ENCODE measurements at places on chromosomes 3 and 15. TPM values are rescaled to one million over a fixed set of nuclear protein-coding genes. Genes with fewer than 3 reads are reported as not detected.

LRRIQ4 gene
- total RNA-seq, result not detected

C3orf20 gene
- total RNA-seq, result not detected

SLC12A8 gene
- not detected for total RNA-seq

SLC27A2 gene
- 0.29 TPM for total RNA-seq

SEMA6D gene
- 23.2 TPM for total RNA-seq

HRG gene
- total RNA-seq, result not detected

GRCh38 chr3:126472277-126473006, 3.2 kb downstream of the ZXDC start:
- peak overlapping the region; percentile 26 for H3K27ac ChIP-seq
- peak overlapping the region; percentile 70 for H3K4me3 ChIP-seq
- peaks cover 48% of the 10 kb centered on the region for H3K36me3 ChIP-seq
- H3K4me1 ChIP-seq, result peaks cover 61% of the 10 kb centered on the region
- no peak for DNase-seq

GRCh38 chr15:65101411-65101890, 13.5 kb downstream of the UBAP1L start:
- peaks cover 8% of the 10 kb centered on the region for H3K36me3 ChIP-seq
- no peaks in the 10 kb centered on the region for H3K4me1 ChIP-seq
- no peaks in the 10 kb centered on the region for H3K27me3 ChIP-seq
- DNase-seq, result peak; percentile 77
- no peak overlapping the region for H3K4me3 ChIP-seq

DNA sequence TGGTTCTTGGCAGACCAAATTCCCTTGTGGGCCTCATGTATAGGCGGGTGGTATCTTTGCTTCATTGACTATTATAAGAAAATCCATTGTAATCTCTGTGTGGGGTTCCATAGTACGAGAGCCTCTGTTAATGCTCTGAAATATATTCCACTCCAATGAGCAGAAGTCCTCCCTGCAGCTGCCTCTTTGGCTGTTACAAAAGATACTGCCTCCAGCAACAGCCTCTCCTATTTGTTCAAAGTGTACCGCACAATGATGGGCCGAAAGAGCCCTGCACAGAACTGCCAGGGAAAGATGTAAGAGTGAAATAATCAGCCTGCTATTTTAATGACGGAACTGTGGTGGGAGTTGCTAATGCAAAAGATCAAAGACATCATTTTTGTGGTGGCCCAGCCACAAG, 48.9 kb downstream of the GRK7 start:
- no peak overlapping the region for H3K27ac ChIP-seq
- H3K4me3 ChIP-seq, result no peak overlapping the region
- DNase-seq, result no peak
- H3K36me3 ChIP-seq, result no peaks in the 10 kb centered on the region
- H3K27me3 ChIP-seq, result no peaks in the 10 kb centered on the region

GRCh38 chr3:156750191-156750873, 75.8 kb upstream of the LEKR1 start:
- H3K4me1 ChIP-seq, result no peaks in the 10 kb centered on the region
- no peaks in the 10 kb centered on the region for H3K27me3 ChIP-seq
- no peaks in the 10 kb centered on the region for H3K36me3 ChIP-seq
- no peak for DNase-seq

DNA sequence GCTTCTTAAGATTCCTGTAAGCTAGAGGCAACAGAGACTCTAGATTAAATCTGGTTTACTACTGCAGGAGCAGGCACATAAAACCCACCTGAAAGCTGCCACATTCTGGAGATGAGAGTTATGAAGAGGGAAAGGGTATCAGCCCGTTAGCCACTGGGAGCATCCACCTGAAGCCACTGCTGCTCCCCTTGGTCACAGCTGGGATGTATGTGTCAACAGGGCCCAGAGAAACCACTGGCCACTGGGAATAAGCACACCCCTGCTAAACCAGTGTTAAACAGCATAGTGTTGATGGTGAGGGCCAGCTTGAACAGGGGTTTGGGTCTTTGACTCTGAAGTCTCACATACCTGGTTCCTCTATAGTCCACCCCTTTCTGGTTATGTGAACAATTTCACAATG, 10.9 kb downstream of the SLCO2A1 start:
- no peak overlapping the region for H3K27ac ChIP-seq
- no peak overlapping the region for H3K4me3 ChIP-seq
- no peaks in the 10 kb centered on the region for H3K27me3 ChIP-seq

GRCh38 chr15:28002136-28002861, 96.8 kb downstream of the OCA2 start:
- no peaks in the 10 kb centered on the region for H3K36me3 ChIP-seq
- no peaks in the 10 kb centered on the region for H3K27me3 ChIP-seq
- no peaks in the 10 kb centered on the region for H3K4me1 ChIP-seq
- no peak overlapping the region for H3K4me3 ChIP-seq
- no peak for DNase-seq

- peaks cover 7% of the 10 kb centered on the region for H3K4me1 ChIP-seq
- no peak overlapping the region for H3K4me3 ChIP-seq
- DNase-seq, result no peak
Observed at GRCh38 chr3:194054540-194054939, 81.4 kb upstream of the HES1 start.

DNA sequence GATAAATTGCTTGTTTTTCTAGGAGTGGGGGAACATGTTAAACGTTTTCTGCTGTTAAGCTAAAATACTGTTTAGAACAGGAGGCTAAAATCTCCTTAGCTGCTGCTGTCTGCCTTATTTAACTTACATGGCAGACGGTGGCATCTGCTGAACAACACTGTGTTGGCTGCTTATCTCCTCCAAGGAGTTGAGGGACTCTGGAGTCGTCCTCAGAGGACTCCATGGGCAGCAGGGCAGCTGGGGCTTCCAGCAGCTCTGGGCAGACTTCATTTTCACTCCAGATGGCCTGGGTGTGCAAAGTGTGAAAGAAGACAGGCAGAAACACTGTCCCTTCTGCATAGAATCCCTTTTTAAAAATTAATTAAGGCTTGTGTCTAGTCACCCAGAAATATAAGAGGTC, 52.9 kb upstream of the NUDT16 start:
- no peaks in the 10 kb centered on the region for H3K4me1 ChIP-seq
- no peaks in the 10 kb centered on the region for H3K27me3 ChIP-seq
- H3K4me3 ChIP-seq, result no peak overlapping the region
- no peak for DNase-seq

GRCh38 chr15:81023483-81024264, 23.0 kb downstream of the TLNRD1 start:
- peak; percentile 85 for DNase-seq
- no peaks in the 10 kb centered on the region for H3K27me3 ChIP-seq
- peak overlapping the region; percentile 54 for H3K27ac ChIP-seq
- peak overlapping the region; percentile 15 for H3K4me3 ChIP-seq
- peaks cover 35% of the 10 kb centered on the region for H3K4me1 ChIP-seq
- H3K36me3 ChIP-seq, result no peaks in the 10 kb centered on the region

DNA sequence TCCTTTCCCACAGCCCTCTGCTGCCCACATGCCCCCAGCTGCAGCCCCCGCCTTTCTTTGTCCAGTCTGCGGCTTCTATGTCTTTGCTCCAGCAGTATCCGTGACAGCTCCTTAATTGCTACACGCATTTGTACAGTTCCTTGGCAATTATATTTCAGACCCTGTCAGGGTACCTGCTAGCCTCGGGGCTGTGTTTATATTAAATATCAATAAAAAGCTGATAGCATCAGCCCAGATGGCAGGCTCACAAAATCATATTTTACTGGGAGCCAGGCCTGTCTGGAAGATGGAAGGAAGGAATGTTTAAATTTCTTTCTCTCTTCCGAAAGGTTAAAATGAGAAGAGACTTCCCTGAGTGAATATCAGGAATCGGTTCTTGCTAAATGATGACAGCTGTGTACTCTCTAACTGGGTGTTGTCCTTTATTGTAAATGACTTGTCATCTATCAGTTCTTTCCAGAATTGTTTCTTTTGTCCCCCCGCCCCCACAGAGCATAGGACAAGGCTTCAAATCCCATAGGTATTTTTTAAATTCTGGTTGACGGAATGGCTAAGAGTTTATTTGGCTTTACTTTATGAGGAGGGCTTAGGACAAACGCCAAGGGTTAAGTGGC, 378.1 kb downstream of the LRTM1 start:
- no peak overlapping the region for H3K27ac ChIP-seq
- no peak for DNase-seq
- no peaks in the 10 kb centered on the region for H3K36me3 ChIP-seq
- no peak overlapping the region for H3K4me3 ChIP-seq

- no peak for DNase-seq
- peaks cover 36% of the 10 kb centered on the region for H3K4me1 ChIP-seq
- peaks cover 34% of the 10 kb centered on the region for H3K36me3 ChIP-seq
- H3K4me3 ChIP-seq, result peak overlapping the region; percentile 83
Observed at GRCh38 chr3:23915537-23916108, 1.2 kb downstream of the NKIRAS1 start.
